Activated B cell treated with CpG ODN at 0.5 μM for 24 hours (primary cell): ENCODE measurements at places on chromosomes 6 and 20. TPM values are rescaled to one million over a fixed set of nuclear protein-coding genes. Genes with fewer than 3 reads are reported as not detected.

DNA sequence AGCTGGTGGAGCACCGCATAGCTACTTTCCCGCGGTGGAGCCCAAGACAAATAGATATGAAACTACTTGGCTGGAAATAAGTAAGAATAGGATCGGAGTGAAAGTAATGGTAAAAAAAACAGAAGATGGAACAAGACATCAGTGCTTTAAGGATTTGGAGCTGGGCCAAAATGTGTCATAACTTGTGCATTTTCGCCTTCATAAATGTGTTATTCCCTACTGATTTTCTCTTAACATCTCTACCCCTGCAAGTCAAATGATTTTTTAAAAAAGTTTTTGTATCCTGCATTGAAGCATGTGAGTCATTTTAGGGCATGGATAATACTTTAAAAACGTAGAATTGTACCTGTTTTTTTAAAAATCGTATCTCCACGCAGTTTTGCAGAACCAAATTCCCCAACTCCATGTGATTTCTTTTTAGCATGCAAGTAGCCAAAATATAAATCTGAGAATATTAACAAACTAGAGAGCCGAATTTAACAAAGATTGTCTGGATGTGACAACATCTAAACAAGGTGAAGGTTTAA is 882 bp upstream of the FAM184A start:
- H3K27ac ChIP-seq: no peak overlapping the region
- H3K27me3 ChIP-seq: peaks cover 14% of the 10 kb centered on the region
- no peak for DNase-seq
- peaks cover 3% of the 10 kb centered on the region for H3K36me3 ChIP-seq
- peaks cover 17% of the 10 kb centered on the region for H3K4me1 ChIP-seq

DNA sequence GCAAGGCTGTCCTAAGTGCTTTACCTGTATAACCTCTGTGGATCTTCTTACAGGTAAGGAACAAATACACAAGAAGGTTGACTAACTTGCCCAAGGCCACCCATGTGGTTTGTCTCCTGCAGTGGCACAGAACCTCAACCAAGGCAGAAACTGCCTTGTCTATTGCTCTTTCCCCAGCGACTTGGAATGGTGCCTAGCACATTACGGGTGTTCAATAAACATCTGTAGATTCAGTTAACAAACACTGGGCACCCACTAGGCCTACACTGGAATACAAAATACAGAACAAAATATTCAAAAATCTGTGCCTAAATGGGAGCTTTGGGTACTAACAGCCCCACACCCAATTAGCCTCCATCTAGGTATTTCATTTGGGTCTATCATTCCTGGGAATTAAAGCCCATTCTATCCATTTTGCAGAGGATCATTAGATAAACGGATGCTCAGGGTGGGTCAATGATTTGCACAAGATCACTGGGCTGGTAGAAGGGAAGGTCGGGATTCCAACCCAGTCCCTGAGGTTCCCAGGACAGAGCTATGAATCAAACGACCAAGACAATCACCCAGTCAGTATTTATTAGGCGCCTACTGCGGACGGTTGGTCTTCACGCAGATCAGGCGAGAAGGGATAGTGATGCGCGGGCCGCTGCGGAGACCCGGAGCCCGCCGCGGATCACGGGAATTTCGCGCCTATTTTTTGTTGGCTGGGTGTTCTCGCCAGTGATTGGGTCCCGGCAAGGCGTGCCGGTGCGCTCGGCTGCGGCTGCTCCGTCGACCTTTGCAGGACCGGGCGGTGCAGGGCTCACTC is at the start of gene STK35:
Gene STK35, plus strand, starts transcription at position 771 of the 808 bp plus-strand sequence. CDS start 55 bp downstream, outside the sequence.
- H3K27me3 ChIP-seq: no peaks in the 10 kb centered on the region
- peak within 1 kb of the TSS; percentile 100 for H3K27ac ChIP-seq
- H3K36me3 ChIP-seq: peaks cover 14% of the 10 kb centered on the region
- no peak for DNase-seq

The EYA2 gene
- total RNA-seq: 0.62 and 0.71 TPM in 2 replicates

The ISM1 gene
- not detected in 2 replicates for total RNA-seq

GRCh38 chr20:51138576-51138975 is 115.7 kb upstream of the KCNG1 start:
- H3K36me3 ChIP-seq: no peaks in the 10 kb centered on the region
- no peak overlapping the region for H3K27ac ChIP-seq
- no peak for DNase-seq
- no peak overlapping the region for H3K4me3 ChIP-seq
- peaks cover 14% of the 10 kb centered on the region for H3K4me1 ChIP-seq
- peaks cover 19% of the 10 kb centered on the region for H3K27me3 ChIP-seq

The VNN1 gene
- total RNA-seq: 0.07 TPM in 1 of 2 replicates, not detected in the other
